ENCODE measurements at places on chromosomes 13 and 19. TPM values are rescaled to one million over a fixed set of nuclear protein-coding genes. Genes with fewer than 3 reads are reported as not detected.

SIGLEC9 gene
- total RNA-seq = 9.2 TPM

ZIC2 gene
- not detected for total RNA-seq

S1PR5 gene
- total RNA-seq = not detected

CBARP gene
- total RNA-seq = 0.49 TPM

CEACAM19 gene
- 0.82 TPM for total RNA-seq

ELANE gene
- 2.0 TPM for total RNA-seq

DZIP1 gene
- total RNA-seq = 17.7 TPM

DMKN gene
- total RNA-seq = 6.0 TPM

DNA sequence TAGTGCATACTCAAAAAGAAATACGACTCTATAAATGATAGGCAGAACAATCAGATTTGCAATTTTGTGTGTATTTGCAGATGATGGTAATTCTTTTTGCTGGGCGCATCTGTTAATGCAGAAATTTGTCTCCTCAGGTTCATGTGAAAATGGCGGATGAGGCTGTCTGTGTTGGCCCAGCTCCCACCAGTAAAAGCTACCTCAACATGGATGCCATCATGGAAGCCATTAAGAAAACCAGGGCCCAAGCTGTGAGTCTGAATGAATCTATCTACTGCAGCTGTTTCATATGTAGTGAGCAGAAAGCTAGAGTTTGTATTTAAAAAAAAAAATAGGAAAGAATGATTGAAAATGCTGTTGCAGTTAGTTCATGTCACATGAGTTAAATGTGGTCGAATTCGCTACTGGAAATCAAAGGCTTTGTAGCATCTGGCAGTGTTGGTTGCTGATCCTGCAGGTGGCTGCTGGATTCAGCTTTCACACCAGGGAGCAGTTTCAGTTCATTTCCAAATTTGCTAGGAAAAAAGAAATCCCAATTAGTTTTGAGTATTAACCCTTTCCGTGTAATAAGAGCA lies 66.0 kb downstream of the PCCA start:
- no peak for ATAC-seq

DNA sequence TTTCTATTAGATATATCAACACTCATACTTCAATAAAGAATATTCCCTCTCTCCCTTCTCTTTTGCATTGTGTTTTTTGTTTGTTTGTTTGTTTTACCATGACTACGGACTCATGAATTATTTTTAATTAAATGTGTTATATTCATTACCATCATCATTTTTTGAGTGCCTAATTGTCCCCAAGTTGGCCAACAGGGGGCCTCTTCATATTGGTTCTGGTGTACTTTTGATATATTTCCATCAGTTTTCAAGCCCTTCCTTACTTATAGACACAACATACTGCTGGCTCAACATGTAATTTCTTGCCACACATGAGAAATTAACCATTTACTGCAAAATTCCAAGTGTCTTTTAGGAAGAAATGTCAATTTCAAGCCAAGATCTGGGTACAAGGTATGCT lies 54.5 kb upstream of the GPC6 start:
- no peak for ATAC-seq

DNA sequence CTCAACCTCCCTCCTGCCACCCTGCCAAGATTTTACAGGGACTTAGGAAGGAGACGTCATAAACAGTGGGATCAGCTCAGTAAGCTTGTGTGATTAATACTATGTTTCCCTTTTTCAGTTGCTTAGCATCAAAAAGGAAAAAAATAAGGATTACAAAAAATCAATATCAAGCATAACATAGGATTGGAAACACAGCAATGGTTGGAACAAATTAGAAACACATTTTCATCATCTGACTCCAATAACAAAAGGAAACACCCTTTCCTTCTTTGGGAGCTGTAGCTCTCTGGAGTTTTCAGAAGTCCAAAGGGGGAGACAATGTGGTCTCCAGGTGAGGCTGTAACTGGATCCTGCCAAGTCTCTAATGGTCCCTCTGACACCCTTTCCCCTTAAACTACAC lies 233.4 kb downstream of the B3GLCT start:
- no peak for ATAC-seq

GRCh38 chr13:47798906-47799305 lies 202.2 kb downstream of the SUCLA2 start:
- no peak for ATAC-seq

DNA sequence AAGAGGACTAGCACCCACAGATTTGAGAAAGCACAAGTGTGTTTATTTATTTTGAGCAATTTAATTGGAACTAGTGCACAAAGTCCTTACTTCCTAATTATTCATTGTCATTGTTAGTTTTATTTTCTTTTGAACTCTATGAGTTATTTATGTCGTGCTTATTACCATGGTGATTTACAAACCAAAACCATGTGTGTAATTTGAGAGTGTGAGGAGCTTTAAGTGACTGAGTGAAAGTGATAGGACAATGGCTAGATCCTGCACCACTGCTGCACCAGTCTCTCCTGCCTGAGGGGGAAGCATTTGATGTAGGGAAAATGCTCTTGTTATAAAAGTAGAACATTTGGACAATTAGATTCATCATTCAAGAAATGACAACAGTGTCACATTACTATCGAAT lies 172.3 kb upstream of the KLF12 start:
- no peak for ATAC-seq

DNA sequence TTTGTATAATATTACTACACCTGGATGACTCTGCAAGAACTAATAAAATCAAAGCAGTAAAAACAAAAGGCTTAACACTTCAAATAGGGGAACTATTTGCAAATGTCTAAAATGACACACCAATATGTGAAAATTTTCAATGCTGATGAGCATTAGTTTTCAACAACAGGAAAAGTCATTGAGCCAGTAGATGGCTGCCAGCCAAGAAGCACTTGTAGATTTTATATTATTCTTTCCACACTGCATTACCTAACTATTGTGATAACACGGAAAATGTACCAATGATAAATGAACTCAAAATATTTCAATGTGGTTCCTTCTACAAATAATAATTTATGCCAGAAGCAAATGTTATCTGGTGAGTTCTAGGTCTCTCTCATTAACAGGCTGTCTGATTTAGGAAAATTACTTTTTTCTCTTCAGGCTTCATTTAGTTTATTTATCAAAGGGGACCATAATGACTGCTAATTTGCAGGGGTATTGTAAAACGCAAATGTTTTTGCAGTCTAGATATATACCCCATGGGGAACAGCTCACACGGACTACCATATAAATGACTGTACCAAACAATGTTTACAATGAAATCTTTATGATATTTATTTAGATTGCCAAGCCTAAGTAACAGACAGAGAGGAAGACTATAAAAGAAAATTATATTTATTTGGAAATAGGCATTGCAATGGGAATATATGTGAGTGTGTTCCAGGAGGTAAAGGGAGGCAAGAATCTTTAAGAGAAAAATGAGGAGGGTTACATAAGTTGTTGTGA lies 407.8 kb downstream of the LIG4 start:
- no peak for ATAC-seq

DNA sequence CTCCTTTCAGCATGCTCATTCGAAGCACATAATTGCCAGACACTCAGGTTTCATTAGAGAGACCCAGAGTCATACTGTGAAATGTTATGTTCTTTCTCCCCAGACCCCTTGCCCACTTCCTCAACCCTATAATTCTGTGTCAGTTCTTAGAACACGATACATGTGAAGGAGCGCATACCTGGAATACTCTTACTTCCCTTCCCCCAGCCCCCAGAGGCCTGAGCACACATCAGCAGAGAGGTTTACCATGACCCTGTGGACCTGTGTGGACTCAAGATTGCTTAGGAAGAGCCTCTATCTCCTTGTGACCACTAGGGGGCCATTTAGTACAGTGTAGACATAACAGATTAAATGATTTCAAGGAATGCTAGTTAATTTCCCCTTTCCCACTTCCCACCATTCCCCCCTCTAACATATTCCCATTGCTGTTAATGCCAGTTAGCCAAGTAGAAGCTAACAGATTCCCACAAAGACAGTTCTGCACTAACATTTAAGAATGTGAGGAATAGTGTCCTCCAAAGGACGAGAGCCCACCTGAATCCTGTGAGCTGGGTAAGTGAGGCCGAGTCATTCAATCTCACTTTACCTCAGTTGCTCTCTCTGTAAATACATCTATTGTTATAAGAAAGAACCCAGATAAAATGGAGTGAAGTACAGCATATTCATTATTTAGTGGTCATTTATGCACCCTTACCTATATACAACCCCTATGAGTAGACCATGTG lies 154.2 kb upstream of the MAB21L1 start:
- peak; percentile 72 for ATAC-seq

Measured in gastroesophageal sphincter (tissue), 4 donors.